ENCODE measurements at places on chromosomes 12 and 14.

- DNase-seq: no peak
Measured at GRCh38 chr12:58889557-58889956, 30.7 kb downstream of the LRIG3 start.

GRCh38 chr14:104406831-104407230, 172.7 kb upstream of the C14orf180 start:
- no peak for DNase-seq

DNA sequence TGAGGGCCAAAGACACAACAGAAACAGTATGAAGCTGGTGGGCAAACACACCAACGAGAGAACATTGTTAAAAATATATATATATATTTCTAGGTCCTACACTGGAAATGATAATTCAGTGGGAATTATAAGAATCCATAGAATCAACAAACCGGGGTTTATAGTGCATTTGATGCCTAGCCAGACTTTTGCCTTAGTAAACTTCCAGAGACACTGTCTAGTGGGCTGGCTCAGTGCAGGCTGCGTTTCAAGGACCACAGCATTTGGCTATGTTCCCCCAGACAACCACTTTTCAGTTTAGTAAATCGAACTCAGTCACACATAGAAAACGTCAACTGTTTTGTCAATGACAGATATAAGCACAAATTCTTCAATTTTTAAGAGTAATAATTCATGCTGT, 41.9 kb downstream of the SLC38A4 start:
- no peak for DNase-seq

GRCh38 chr14:91229743-91230200, 14.7 kb downstream of the GPR68 start:
- peak; percentile 48 for DNase-seq

- DNase-seq: no peak
Measured at GRCh38 chr12:107818984-107819383, 44.5 kb downstream of the ASCL4 start.

DNA sequence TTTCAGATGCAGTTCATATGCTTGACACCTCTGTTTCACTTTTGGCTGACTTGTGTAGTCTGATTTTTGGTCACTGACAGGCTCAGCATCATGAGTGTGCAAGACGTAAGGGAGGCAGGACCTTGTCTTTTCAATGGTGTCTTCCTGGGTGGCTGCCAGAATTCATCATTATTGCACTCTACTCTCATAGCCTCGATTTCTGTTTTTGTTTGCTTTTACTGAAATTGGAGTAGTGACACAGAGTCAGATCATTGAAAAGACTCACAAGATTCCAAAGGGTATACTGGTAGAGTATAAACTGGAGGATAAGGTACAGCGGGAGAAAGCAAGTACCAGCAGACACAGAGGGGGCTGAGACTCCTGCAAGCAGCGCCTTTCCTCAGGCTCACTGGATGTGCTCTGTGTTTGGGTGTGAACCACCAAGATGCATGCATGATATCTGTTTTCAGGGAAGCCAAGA, 126.3 kb upstream of the FGD4 start:
- DNase-seq: no peak

DNA sequence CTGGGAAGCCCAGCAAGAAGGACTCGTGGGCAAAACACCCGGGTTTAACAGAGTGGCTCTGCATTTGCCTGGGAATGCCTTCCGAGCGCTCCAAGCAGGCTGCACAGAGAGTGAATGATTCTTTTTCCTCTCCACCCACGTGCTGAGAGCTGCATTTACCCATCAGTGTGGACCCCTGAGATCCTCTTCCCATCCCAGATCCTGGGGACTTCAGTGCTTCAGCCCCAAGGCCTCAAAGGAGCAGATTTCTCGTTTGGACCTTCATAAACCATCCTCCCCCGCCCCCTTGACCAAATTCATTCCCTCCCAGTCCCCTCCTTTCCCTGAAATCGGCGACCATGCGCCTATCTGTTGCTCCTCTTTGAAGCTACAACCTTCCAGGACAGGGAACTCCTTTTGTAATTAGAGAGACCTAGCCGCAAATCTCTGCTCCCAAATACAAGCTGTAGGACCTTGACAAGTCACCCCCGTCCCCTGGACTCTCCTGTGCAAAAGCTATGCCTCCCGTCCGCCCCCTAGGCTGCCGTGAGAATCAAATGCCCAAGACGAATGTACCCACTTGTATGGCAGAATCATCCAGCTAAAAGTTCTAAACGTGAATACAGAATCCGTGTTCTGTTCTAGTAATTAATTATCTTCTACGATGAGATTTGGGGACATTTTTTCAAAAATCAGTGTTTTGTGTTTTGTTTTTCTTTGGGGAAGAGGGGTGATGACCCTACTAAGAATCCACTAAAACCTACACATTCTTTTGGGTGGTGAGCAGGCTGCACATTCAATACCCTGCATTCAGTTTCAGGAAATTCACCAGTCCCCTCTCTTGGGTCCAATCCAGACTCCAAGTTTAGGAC, 8.8 kb downstream of the TBX5 start:
- DNase-seq: no peak

DNA sequence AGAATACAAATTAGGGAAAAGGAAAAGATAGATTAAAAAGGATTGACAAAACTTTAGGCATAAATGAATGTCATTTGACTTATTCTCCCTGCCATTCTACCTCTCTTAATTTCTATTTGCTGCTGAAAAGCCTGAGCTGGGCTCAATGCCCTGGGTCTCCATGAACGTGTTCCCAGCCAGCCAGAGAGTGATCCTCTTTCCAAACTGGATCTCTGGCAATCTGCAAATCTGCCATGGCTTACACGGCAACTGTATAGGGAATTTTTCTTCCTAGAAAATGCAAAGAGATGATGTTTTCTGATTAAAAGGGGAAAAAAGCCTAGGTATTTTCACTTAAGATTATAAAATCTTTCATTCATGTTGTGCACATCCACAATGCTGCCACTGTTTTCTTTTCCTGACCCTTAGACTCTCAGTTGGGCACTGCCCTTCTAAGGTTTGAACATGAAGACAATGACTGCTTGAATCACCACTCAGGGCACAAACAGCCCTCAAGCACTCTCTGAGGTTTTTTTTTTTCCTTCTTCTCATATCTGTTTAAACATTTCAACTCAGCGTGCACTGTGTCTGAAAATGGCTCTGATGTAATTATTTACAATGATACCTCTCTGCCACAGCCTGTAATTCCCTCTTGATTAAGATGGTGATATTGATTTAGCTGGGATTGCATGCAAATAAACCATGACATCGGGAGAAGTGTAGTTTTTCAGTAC, 60.3 kb downstream of the DACT1 start:
- DNase-seq: no peak

DNA sequence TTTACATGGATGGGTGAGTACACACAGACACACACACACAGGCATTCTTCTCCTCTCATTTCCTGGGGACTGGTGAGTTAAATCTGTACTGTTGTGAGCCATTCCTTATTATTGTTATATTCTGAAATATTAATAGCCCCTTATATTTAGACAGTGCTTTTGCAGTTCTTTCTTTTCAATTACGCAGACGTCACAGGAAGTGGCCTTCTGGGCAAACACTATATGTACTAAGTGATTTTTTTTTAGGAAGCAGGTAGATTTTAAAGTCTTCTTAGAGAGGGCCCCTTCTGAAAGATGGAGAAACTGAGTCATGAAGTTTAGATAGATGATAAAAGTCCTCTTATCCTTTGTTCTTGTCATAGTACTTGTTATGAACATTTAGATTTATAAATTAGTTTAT, 1213.6 kb downstream of the VRK1 start:
- no peak for DNase-seq

GRCh38 chr12:110790301-110790700, 47.6 kb upstream of the PPP1CC start:
- no peak for DNase-seq

GRCh38 chr14:77302926-77303325, 17.8 kb downstream of the POMT2 start:
- DNase-seq: no peak

DNA sequence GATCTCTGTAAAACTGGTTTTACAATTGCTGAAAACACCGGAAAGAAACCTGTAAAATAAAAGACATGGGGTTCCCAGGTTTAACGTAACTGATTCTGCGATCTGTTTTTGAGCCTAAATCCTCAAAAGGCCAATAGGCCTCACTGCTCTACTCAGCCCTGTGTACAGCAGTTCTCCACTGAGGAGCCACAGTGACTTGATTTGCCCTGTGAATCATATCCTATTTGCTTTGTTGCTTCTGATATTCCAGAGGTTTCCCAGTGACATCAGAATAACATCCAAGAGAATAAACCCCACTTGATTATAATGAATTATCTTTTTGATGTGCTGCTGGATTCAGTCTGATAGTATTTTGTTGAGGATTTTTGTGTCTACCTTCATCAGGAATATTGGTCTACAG, 27.5 kb downstream of the MDM1 start:
- no peak for DNase-seq

DNA sequence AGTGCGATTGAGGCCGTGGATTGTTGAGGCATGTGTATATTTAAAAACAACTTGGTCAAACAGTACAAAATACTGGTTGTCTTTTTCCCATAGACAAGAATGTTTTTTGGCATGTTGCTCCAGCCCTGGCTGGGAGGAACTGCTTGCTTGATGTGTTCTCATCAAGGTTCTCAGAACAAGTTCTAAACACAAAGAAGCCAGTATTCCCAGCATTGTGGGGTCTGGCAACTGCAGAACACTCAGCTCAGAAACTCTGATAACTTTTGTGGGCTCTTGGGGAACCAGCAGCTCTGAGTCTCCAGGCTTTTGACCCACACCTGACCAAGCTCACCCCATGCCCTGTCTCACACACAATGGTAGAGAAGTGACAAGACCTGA, 27.1 kb upstream of the DICER1 start:
- no peak for DNase-seq

DNA sequence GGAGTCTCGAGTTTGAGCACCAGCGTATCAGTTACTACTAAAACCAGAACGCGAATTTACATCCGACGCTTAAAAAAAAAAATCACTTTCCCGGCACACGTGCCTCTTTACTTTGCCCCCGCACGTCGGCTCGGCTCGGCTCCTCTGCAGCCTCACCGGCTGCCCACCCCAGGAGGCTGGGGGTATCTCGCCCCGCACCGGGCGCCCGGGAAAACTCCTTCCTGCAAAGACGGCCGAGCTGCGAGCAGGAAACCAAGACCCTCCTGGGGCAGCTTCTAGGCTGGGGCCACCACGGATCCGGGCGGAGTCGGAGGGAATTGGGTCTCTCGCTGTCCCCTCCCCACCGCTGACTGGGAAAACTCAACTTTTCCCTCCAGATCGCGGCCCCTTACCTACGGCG, 610 bp downstream of the VSIG10 start:
- DNase-seq: no peak

GRCh38 chr14:68359837-68360552, 432.9 kb downstream of the ZFP36L1 start:
- DNase-seq: no peak

GRCh38 chr14:34620839-34621238, 9.1 kb downstream of the SNX6 start:
- no peak for DNase-seq

GRCh38 chr12:48512855-48513254, 12.6 kb upstream of the OR8S1 start:
- no peak for DNase-seq

- DNase-seq: no peak
Measured at GRCh38 chr14:79351011-79351410, 860.3 kb downstream of the DIO2 start.

- no peak for DNase-seq
Measured at GRCh38 chr14:33859306-33859705, 91.6 kb downstream of the EGLN3 start.

- no peak for DNase-seq
Measured at GRCh38 chr14:97077687-97078086, 280.5 kb downstream of the VRK1 start.

- DNase-seq: no peak
Measured at GRCh38 chr14:74613211-74613914, 1.3 kb upstream of the LTBP2 start.

DNA sequence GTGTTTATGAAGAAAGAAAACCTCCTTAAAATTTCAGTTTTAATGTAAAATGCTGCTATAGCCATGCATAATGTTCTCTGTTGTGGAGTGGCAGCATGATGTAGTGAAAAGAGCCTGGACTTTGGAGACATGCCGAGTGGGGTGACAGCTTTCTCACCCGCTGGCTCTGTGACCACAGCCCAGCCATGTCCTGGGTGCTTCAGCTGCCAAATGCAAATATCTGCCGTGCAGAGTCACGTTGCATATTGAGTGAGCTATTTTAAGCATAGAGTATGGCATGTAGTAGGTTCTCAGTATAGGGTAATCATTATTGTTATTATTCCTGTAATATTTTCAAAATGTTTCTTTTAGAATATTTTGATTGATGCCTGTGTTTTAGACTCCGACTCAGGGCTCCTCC, 15.5 kb upstream of the TCTN2 start:
- no peak for DNase-seq
